Activated CD8-positive, alpha-beta memory T cell treated with anti-CD3 and anti-CD28 coated beads for 4 hours (primary cell): ENCODE measurements at places on chromosomes 6 and 20.
A peak's percentile ranks its signal among the peaks of the same experiment; 100 is the strongest.

DNA sequence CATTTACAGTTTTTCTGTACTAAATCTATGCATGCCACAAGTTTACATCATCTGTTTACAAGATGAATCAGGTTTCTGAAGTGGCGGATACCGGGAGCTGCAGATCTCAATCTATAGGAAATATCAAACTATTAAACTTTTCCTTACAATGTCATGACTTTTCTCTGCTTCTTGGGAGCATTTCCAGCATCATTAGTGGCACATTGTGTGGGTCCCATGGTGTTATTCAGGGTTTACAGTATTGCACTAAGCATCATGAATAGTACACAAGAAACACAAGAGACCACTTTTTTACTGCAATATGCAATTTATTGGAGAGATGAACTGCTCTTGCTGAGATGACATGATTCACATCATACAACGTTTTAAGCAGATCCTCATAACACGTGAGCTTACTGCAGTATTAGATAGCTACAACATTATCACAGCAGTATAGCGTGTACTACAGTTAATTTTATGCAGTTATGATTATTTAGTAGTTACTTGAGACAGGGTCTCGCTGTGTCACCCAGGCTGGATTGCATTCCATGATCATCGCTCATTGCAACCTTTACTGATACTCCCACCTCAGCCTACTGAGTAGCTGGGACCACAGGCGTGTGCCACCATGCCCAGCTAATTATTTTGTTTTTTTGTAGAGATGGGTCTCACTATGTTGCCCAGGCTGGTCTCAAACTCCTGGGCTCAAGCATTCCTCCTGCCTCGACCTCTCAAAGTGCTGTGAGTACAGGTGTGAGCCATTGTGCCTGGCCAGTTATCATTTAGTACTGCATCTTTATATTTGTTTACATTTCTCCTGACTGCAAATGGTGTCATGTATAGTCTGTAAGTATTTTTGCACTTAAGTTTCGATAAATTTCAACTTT lies 18.4 kb downstream of the BLTP3A start:
- no peak for DNase-seq

DNA sequence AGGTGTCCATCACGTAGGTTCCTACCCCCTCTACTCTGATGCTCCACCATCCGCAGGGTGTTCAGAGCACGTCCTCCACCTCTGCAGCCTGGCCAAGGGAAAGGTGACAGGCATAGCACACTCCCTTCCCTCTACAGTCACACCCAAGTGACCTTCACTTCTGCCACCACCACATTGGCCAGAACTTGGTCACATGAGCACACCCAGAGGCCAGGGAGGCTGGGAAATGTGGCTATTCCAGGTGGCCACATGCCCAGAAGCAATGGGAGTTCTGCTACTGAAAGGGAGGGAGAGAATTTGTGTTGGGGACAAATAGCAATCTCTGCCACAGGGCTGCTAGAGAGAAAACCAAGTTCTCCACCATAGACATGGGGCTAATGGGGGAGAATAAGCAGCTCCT lies 180.3 kb downstream of the NFATC2 start:
- no peak for DNase-seq

GRCh38 chr6:41601248-41601549 lies 37.1 kb upstream of the MDFI start:
- DNase-seq = no peak

DNA sequence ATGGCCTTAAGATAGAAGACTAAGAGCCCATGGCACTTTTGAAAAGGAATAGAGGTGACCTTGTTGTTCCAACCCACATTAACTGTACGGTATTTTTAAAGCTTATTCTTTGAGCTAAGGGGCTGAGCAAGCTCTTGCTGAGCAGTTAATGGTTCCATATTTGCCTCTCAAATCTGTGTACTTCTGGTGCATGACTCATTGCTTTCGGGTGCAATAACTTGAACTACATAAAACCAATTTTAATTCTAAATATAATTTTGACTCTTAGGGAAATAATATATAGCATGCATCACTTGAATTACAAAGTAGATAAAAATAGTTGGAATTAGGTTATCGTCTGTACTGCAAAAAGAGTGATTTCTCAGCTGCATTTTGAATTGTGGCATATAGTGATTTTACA lies 348.1 kb upstream of the CITED2 start:
- no peak for DNase-seq

- no peak for DNase-seq
These were observed 494.7 kb upstream of the MARCKS start for GRCh38 chr6:113362301-113363047.

- DNase-seq = peak; percentile 59
These were observed 878 bp downstream of the HLA-C start for GRCh38 chr6:31270788-31271640.

GRCh38 chr6:70734381-70734780 lies 66.7 kb downstream of the SMAP1 start:
- DNase-seq = no peak

DNA sequence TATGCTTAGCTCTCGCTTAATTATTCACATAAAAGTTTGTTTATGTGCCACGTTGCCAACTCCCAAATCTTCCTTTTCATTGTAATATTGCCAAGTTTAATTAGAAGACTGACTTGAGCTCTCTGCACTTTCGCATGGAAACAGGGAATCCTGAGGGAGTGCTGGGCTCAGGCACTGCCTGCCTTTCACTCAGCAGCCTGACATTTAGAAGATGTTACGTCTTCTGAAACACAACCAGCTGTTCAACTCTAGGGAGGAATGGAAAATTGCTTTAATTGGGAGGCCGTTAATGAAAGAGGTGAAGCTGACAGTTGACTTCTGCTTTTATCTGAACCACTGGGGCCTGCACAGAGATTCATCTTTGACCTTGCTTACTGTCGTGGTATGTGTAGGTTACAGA lies 77.4 kb upstream of the MTHFD1L start:
- no peak for DNase-seq

DNA sequence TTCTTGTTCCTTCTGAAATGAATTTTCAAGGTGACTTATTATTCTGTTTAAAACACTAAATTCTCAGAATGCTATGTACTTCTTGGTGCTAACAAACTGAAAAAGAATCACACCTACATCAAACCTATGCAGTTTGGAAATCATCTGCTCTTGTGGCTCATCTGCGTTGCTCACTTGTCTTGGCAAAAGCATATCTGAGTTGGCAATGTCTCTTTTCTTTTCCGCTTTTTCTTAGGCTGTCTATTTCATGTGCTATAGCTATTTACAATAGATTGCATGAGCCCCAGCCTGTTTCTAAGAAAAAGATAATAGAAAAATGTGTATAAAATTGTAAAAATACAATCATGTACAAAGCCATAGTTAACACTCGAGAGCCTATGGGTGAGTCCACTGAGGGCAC lies 348.9 kb upstream of the AGPAT4 start:
- no peak for DNase-seq

DNA sequence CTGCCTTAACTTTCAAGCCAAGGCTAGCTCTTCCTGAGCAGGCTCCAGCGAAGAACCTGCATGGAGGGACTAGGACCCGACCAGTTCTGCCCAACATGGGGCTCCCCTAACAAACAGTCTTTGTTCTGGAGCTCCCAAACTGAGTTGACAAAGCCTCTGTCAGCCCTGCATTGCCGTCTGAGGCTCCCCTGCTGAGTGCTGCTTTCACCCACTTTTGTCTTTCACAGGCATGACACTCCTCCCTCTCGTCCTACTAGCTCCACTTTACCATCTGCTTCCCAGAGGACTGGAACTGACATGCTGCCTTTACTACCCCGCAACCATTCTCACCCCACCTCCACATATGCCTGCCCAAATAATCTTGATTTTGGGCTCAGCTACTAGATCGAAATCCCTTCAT lies 45.1 kb upstream of the B4GALT5 start:
- DNase-seq = no peak

GRCh38 chr6:127102299-127102698 lies 16.2 kb upstream of the RSPO3 start:
- DNase-seq = no peak

- DNase-seq = no peak
These were observed 64.5 kb downstream of the TRMT11 start for GRCh38 chr6:126050795-126051194.

GRCh38 chr20:34997131-34997561 lies 41.5 kb downstream of the MYH7B start:
- DNase-seq = no peak

- no peak for DNase-seq
These were observed 415.1 kb downstream of the TFAP2A start for GRCh38 chr6:9999796-10000195.

DNA sequence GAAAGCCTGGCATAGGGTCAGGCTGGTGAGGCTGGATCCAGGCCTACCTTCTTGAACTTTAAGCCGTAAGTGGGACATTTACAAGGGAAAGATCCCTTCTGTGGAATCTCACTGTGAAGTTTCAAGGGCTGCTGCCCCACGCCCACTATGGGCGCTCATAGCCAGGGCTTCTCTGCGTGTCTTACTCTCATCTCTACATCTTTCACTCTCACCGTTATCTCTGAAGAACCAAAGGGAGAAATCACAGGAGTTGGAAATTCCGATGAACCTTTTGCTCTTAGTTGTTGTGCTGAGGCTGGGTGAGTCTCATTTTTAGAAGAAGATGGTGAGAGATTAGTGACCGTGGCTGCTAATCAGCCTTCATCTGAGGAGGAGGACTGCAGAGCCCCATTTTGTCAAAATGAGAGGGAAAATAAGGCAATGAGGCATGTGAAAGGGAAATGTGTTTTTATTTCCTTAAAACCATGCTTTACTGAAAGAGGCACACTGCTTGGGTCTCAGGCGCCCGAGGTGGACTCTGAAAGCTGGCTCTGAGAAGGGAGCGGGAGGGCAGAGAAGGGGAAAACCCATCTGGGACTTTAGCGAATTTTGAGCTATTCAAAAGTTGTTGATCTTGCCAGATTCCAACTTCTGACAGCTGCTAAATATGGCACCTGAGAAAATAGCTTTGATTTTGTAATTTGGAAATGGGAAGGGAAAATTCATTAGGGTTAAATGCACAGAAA lies 301.5 kb downstream of the CLIC5 start:
- no peak for DNase-seq

DNA sequence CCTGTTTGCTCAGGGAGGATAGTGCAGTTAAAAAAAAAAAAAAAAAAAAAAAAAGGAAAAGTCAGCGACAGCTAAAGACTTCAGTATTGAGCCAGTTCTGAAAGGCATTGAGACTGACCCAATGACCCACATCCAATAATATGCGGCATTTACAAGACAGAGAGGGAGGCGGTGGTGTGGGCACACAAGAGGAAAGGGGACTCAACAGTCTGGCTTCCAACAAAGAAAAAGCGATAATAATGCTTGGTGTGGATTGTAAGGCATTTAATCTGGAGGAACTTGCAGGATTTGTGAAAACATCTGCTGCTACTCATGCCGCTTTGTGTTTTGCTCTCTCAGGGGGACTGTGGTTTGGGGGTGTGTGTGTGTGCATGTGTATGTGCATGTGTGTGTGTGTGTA lies 784.3 kb upstream of the CHD6 start:
- no peak for DNase-seq

GRCh38 chr20:36113566-36114250 lies 40.8 kb upstream of the EPB41L1 start:
- DNase-seq = no peak

DNA sequence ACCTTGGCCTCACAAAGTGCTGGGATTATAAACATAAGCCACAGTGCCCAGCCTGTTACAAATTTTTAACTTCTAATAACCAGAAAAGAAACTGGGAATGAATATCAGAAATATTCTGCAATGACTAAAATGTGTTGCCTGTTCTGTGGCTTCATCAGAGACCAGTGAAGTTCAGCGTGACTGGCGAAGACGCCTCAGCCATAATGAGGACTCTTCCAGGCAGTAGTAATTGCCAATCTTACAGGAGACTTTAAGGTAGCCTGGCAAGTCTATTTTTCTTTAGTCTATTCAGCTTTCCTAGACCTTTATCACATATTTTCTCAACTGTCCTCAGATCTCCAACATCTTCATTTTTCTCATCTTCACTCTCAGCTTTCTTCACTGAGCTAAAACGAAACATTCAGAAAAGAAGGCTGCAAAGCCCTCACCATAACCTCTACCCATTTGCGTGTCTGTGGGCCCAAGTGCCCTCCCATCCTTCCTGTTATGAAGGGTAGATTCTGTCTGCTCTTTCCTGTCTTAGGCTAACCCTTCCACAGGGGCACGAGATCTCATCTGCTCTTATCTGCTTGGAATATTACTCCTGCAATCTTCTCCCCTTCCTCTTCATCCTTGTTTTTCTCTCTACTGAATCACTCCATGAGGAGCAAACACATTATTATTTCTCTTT lies 42.0 kb upstream of the OLIG3 start:
- DNase-seq = no peak

DNA sequence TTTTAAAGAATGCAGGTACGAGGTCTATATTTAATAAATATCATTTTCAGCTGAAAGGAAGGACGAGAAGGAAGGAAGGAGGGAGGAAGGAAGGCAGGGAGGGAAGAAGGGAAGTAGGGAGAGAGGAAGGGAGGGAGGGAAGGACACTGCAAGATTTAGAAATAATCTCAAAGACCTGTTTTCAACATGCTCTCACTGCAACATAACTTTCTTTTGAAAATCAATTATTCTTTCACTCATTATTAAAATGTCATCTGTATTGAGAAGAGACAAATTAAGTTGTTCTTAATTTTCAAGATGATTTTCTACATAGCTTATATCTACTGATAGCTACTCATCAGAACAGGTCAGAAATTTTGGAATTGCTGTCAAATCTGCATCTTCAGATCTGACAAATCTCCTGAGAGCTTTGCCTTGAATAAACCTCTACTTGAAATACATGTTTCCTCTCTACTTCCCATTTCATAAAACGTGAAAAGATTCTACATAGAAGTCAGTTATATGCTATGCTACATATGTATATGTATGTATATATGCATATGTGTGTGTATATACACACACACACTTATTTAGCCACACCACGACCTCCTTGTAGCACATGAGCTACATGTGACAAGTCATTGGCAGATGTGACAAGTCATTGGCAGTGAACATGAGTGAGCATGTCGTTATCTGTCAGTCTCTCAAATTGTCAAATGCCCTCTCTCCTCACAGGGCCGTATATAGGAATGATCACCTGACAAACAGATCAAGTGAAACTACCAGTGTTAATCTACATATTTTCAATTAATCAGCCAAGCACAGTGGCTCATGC lies 241.6 kb downstream of the LY86 start:
- DNase-seq = no peak

- no peak for DNase-seq
These were observed 136.4 kb downstream of the LINC00237 start for GRCh38 chr20:20969701-20970280.

GRCh38 chr6:70274338-70274737 lies 28.5 kb downstream of the COL9A1 start:
- no peak for DNase-seq

DNA sequence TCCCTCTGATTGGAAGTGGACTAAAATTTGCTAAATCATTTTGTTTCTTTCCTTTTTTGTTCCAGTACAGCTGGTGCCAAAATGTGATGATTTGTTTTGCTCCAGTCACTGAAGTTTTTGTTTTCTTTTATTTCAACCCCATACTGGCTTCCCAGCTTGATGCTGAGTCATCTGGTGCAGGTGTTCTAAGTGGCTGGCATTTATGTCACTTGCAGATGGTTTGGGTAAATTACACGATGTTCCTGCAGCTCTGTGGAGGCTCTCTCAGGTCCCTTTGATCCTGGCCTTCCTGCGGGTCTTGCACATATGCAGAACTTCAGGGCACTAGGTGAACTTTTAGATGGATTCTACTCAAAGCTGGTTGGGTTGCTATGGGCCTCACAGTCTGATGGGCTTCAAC lies 577.7 kb downstream of the HAO1 start:
- DNase-seq = no peak

GRCh38 chr6:45558858-45559257 lies 181.1 kb upstream of the SUPT3H start:
- DNase-seq = no peak
